ENCODE measurements at places on chromosomes 3 and 15.

- no peak for DNase-seq
Measured at GRCh38 chr15:61749169-61749568, 311.1 kb downstream of the VPS13C start.

DNA sequence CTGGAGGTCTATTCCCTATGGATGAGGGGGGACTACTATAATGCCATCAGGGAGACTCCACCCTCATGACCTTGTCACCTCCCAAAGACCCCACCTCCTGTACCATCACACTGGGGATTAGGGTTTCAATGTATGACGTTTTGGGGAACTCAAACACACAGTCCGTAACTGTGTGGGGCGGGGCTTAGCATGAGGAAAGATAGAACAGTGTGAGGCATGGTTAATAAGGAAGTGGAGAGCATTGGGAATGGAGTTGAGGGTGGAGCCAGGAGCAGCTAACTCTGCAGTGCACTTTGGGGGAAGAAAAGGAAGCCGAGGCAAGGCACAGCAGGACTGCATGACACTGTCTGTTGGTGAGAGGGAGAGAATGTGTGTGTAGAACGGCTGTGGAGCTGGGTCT is 90.9 kb upstream of the AGBL1 start:
- no peak for DNase-seq

DNA sequence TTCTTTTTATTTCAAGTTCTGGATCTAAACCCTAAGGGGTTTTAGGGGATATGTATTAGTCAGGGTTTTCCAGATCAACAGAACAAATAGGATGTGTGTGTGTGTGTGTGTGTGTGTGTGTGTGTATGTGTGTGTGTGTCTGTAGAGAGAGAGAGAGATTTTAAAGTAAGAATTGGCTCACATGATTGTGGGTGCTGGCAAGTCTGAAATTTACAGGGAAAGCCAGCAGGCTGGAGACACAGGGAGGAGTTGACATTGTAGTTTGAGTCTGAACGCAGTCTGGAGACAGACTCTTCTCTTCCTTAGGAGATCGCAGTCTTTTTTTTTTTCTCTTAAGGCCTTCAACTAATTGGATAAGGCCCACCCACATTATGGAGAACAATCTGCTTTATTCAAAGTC is 428.8 kb upstream of the TBL1XR1 start:
- no peak for DNase-seq

GRCh38 chr3:184796954-184797353 is 15.0 kb upstream of the VPS8 start:
- DNase-seq: no peak

DNA sequence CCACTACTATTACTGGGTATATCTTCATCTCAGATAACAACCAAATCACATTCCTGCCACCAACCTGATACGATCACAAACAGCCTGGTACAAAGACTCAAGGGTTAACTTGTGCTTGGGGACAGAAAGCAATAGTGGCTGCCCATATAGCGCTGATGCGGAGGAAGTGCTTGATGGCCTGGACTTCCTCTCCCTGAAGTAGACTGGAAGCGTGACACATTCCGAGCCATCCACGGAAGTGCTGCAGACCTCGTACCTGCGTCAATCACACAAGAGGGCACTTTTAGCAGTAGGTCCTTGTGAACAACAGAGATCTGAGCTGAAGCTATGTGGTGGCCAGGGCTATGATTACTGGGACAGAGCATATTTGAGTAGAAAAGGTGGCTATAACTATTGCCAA is 17.3 kb upstream of the C3orf62 start:
- DNase-seq: no peak

DNA sequence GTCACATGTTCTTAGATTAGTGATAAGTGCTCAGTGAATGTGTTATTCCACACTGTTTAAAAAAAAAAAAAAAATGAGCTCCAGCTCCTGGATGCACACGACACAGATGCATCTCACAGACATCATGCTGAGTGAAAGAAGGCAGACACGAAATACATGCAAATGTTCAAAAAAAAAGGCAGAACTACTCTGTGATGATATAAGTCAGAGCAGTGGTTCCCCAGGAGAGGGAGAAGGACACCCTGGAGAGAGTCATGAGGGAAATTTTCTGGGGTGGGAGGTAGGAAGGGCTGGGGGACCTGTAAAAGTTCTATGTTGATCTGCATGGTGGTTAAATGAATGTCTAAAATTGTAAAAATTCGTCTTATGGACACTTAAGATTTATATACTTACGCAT is 4.3 kb downstream of the CSRNP1 start:
- no peak for DNase-seq

DNA sequence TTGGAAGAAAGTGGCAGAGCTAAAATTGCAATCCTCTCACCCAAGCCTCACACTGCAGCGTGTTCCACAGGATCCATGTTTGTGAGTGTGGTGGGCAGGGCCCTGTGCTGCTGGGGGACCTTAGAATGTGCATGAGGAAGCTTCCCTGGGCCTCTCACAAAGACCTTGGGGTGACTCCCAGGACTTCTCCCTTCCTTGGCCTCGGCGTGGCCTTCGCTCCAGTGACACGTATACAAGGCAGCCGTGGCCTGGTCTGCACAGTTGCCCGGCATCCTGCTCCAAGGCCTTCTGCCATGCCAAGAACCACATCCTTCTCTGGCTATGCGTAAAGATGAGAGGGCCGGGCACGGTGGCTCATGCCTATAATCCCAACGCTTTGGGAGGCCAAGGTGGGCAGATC is 196.4 kb downstream of the UACA start:
- no peak for DNase-seq

GRCh38 chr3:112013784-112014143 is 15.0 kb downstream of the TAGLN3 start:
- no peak for DNase-seq

GRCh38 chr15:78625606-78626280 is 4.9 kb upstream of the CHRNA3 start:
- no peak for DNase-seq

DNA sequence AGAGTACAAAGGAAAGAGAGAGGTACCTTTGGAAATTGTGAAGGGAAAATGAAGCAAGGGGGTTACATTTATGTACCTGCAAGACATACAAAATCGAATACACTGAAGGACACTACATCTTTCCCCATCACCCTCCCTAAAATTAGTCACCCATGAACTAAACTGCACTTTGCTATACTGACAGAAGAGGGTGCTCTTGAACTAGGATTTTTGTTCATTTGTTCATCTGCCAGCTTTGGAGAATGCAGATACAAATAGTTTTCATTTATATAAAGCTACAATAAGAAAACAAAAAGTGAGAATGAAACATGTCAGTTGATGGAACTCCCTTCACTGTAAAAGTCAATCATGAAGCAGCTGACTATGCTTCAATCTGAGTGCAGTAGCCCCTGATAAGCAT is 55.7 kb downstream of the PCCB start:
- no peak for DNase-seq

DNA sequence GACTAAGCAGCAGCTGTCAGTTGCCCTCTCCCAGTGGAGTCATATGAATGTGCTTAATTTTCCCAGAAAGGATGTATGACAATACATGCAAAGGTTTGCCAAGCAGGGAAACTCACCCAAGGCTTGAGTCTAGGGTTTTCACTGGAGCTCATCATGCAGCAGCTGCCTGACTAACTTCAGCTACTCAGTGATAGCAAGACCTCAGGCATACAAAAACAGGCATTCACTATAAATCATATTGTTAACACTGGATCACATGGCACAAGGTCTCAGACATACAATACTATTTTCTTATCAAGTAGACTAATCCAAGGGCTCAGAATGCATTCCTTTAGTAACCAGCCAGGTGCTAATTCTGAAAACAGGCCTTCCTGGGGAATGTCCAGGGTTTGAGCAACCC is 85.0 kb upstream of the STAC start:
- DNase-seq: no peak

GRCh38 chr3:184405075-184406030 is 25.5 kb downstream of the CHRD start:
- DNase-seq: no peak

- DNase-seq: no peak
Measured at GRCh38 chr3:154131830-154132229, 10.6 kb downstream of the ARHGEF26 start.

DNA sequence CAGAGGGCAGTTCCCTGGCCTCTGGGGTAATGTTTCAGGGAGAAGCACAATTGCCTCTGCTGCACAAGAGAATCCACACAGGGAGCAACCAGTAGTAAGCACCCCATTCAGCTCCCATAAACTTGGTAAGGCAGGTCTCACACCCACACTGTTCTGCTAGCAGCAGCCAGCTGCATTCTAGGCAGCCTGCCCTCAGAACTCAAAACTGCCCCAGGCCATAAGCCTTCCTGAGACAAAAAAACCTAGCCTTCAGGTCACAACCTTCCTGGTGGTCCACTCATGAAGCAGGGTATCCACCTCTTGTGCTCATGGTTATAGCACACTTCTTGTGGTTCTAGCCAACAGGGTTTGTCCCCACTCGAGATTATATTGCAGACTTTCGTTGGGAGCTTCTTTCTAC is 33.7 kb upstream of the ABI3BP start:
- DNase-seq: no peak

DNA sequence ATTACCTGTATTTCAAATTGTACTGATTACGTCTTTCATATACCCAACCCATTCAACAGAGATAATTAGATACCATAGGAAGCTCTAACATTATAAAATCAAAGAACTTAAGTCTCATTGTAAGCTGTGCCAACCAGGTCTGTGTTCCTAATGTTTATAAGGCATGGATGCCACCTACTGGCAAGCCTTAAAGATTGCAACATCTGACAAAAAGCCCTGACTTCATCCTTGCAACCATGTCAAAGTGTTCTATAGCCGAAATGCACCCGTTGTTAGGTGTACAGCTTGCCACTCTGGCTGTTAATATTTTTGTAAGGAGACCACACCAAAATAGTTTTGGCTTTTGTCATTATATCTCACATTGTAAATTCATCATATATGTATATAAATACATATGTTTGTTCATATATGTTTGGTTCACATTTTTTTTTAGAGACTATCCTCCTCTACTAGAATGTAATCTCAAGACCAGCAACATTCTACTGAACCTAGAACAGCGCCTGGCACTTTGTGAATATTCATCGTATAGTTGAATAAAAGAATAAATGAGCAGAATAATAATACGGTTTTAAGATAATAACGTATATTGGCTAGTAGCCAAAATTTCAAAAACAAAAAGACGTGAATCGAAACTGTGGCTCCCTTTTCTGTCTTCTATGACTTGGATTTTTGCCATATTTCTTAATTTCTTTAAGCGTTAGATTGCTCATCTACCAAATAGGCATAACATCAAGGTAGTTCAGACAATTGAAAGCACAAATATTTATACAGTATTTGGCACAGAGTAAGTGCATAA is 258.1 kb downstream of the TBL1XR1 start:
- DNase-seq: no peak

Data from stimulated activated CD8-positive, alpha-beta memory T cell treated with anti-CD3 and anti-CD28 coated beads, Interleukin-4, amount 100 ng/mL, for 1 hour (primary cell).